SIG-M5 (cell line): ENCODE measurements at places on chromosomes 6 and 20.

- DNase-seq: no peak
Observed at GRCh38 chr6:11011787-11012234, 32.3 kb downstream of the ELOVL2 start.

- no peak for DNase-seq
Observed at GRCh38 chr6:129678463-129678862, 31.5 kb downstream of the ARHGAP18 start.

GRCh38 chr6:94376876-94377275 is 957.5 kb upstream of the EPHA7 start:
- no peak for DNase-seq

DNA sequence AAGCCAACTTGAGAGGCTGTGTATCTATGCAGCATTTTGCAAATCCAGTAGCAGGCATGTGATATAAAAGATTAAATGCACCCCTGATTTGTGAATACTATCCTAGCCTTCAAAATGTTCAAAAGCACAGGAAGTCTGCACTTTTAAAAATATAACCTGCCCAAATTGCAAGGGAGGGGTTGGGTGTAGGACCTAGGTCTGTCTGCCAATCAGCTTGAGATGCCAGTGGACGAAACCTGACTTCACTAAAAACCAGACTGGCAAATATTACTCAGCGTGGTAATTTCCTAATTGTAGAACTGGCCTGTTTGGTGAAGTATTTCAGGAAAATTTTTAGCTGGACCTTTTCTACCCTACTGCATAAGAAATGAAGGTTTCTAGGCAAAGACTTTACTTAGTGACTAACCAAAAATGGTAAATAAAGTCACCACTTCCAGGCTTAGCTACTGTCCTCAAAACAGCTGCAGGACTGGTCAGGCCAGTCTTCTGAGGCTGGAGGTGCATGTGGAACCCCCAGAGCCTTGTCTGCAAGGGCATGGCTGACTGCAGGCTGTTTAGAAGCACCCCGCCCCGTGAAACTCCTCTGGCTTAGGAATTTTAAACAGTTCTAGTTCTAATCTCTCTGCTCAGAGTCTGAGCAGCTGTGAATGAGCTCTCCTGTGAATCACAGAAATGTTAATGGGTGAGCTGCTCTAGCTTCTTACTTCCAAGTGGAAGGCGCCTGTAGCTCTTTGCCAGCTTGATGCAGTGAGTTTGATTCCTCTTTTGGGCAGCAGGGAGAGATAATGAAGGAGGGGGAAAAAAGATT is 104.4 kb upstream of the ESR1 start:
- no peak for DNase-seq

- no peak for DNase-seq
Observed at GRCh38 chr6:168908887-168909286, 344.8 kb downstream of the THBS2 start.

GRCh38 chr6:22251348-22251747 is 45.5 kb downstream of the PRL start:
- DNase-seq: no peak

DNA sequence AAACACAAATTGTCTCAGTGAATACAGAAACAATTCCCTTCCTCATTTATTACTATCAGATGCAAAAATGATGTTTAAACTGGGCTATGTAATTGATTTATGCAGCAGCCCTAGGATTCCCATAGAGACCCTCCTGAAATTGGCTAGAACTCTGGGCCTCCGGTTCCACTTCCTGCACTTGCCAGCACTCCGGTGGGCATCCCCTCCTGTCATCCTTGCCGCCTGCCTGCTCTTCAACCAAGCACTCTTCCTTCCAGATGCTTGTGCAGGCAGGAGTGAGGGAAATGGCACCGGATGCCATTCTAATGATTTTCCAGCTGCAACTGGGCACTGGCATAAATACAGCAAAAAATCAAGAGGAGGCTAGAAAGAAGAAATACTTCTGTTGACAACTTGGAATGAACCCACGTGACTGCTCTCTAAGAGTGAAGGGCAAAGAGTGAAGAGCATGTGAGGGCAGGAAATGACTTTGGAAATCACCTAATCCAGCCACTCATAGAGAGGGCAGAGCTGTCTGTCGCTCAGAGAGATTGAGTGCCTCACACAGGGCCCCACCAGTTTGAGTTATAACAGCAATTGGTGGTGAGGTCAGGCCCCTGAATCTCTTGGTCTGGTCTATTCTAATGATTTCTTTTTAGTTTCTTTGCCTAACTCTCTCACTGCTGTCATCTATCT is 3.7 kb upstream of the NEDD9 start:
- DNase-seq: no peak

- DNase-seq: no peak
Observed at GRCh38 chr6:168292826-168293225, 26.8 kb downstream of the DACT2 start.

- no peak for DNase-seq
Observed at GRCh38 chr20:15862178-15862577, 711.1 kb downstream of the KIF16B start.

DNA sequence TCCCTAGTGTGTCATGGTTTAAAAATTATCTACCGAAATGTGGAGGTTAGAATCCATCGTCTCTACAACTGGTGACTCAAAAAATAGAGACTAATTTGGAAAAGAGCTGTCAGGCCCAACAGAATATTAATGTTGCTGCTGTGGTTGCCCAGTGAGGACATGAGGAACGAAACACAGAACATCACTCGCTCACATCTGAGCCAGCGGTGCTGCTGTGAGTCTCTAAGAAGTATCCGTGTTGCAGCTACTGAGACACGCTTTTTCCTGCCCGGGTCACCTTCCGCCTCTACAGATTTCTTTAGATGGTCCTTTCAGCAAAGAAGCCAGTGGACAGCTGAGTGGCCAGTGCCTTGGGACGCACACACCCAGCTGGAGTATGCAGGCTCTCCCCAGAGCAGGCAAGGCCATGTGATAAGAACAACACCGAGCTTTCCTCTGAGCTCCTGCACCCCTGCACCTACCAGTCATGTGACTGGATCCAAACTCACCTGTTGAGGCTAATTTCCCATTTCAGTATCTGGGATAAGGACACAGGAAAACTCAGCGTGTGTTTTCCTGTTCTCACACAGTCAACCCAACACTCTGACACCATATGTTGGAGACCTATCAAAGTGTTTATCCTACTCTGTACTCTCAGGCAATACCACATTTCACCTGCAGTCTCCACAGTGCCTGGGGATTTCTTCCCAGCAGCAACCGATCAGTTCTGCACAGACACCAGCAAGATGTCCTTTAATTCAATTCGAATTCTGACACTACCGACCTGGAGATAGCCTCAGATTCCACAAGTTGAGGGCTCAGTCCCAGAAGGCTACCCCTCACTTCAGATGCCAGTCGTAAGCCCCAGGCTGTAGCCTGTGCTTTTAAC is 119.0 kb upstream of the RPS6KA2 start:
- no peak for DNase-seq

DNA sequence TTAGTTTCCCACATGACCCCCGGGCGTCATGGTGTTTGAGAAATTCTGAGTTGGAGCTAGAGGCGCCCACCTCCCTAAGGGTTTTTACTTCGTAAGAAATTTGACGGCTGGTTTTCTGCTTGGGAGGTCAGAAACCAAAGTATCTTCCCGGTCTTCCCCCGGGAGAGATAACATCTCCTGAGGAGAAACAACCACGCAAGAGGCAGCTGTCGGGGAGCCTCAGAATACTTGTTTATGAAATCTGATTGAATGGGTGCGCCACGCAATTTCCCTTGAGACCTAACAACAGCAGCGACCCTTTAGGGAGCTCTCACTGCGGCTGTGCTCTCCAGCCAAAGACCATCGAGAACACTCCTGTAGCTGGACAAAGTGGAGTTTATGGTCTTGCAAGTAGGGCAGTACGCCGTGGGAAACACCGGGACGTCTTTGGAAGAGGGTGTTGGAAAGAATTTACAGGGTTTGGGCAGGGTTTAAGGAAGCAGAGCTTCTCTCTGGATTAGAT is 608 bp upstream of the EIF2S2 start:
- DNase-seq: no peak

DNA sequence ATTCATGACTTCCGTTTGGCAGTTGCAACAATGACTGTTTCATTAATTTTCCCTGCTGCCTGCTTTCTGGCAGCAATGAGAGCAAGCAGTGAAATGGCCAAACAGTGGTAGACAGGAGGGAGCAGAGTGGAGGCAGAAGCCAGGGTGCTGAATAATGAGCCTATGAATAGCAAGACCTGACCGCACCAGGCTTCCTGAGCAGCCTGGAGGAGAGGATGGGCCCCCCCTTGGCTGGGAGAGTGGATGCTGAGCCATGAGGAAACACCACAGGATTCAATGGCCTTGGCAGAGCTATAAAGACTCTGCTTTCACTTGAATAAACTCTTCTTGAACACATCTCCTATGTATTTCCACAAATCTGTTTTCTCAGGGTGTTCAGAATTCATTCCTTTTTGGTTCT is 68.1 kb upstream of the SNRPB2 start:
- no peak for DNase-seq

- DNase-seq: no peak
Observed at GRCh38 chr20:3981132-3981452, 34.3 kb downstream of the RNF24 start.

- no peak for DNase-seq
Observed at GRCh38 chr6:26302941-26303559, 61.9 kb upstream of the BTN3A2 start.

- DNase-seq: no peak
Observed at GRCh38 chr6:42429042-42429585, 22.6 kb downstream of the TRERF1 start.

DNA sequence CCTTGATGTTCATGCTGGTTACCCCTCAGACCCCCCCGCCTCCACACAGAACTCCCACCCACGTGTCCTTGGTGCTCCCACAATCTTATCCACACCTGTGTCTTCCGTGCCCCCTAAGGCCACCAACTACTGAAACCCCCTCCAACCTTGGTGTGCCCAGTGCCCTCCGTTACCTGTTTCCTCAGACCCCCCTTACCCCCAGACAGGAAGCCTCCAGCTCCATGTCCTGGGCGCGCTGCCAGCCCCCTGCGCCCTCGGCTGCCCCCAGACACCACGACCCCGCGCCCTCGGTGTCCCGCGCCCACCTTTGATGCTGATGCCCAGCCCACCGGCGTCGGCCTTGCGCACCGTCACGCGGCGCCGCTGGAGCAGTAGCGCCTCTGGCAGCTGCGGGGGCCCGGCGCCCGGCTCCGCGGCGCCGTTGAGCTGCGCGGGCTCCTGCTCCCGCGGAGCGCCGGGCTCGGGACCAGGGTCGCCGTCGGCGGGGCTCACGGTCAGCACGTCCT is 504 bp downstream of the SNTA1 start:
- no peak for DNase-seq

DNA sequence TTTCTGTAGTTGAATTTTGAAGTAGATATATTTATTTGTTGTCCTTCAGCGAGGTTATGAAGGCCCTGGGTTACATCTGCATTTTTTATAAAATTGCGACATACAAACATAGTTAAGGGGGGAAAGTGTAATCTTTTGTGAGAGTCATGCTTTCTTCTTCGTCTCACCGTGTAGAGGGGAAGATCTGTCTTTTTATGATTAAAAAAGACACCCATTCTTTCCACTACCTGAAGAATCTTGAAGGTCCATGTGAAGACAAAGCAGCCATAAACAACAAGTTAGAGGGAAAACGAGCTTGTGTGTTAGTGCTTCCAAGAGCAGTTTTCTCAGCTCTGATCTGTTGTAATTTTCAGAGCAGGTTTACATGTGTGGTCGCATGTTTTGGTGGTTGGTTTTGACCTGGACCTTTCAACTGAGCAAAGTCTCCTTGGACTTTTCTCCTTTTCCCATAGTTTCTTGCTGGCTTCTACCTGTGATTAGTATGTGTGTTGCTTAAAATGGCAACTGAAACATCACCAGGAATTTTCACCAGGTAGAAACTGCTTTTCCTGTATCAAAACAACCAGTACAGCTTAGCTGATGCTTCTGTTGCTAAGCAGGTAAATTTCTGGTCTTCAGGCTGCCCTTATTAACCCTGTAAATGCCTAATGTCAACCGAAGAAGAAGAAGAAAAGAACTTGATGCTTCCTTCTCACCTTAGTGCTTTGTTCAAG is 37.3 kb downstream of the RREB1 start:
- no peak for DNase-seq

GRCh38 chr6:108277295-108277694 is 16.5 kb upstream of the SNX3 start:
- no peak for DNase-seq

GRCh38 chr6:110897433-110897832 is 22.8 kb downstream of the AMD1 start:
- no peak for DNase-seq

GRCh38 chr6:127514773-127515227 is 4.3 kb downstream of the MTCL3 start:
- no peak for DNase-seq

GRCh38 chr6:11307226-11307625 is 74.8 kb upstream of the NEDD9 start:
- DNase-seq: no peak

DNA sequence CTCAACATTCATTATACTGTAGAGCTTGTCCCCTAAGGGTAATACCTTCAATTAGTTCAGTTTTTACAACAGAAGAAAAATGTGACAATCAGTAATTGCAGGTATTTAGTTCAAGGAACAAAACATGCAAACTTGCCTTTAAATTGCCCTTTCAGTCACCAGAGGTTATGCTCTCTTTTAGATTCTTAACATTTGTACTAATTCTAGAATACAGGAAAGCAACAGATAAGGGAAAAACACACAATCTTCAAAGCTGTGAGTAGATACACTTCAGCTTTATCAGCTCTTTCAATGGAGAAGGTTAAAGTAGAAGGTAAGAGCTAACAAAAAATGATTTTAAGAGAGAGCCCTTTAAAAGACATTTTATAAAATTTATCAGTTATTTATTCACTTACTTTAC is 173.1 kb downstream of the HS3ST5 start:
- DNase-seq: no peak

DNA sequence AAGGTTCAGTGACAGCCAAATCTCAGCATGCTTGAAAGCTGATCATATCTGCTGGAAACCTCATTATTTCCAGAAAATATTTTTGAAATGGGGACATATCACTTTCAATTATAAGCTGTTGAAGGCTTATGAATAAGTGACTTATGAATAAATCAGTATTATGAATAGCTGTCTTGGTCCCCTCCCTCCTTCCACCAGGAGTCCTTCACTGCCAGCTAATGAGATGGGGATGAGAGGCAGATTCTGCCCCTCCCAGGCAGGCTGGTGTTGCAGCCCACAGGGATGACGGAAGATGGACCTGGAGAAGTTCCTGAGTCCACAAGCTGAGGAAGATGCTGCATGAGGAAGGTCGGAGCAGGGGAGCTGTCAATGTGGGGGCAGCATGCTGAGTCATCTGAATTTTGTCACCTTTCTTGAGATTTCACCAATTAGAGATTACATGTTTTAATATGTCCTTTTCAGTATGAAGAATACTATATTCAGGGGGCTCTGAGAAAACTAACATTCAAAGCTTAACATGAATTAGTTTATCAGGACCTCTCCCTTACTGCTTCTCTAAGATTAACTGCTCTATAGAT is 112.2 kb downstream of the DTNBP1 start:
- no peak for DNase-seq

DNA sequence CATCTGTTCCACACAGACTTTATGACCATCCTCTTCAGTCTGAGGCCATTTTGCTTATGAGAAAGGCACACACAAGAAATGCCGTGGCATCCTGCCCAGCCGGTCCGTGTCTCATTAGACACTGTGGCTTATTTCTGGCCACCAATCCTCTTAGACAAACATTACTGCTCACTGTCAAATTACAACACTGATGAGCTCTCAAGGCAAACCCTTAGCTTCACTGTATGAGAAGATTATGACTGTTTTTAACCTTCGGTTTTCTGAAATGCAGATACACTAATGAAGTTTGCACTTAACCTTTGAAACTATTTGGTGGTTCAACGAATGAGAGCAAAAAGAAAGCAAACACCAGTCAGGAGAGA is 50.5 kb upstream of the DST start:
- no peak for DNase-seq

- peak; percentile 32 for DNase-seq
Observed at GRCh38 chr20:20939006-20939405, 167.2 kb downstream of the LINC00237 start.

GRCh38 chr6:46136831-46137230 is 7.0 kb downstream of the ENPP4 start:
- no peak for DNase-seq
